ENCODE measurements at places on chromosomes 11 and 22.

DNA sequence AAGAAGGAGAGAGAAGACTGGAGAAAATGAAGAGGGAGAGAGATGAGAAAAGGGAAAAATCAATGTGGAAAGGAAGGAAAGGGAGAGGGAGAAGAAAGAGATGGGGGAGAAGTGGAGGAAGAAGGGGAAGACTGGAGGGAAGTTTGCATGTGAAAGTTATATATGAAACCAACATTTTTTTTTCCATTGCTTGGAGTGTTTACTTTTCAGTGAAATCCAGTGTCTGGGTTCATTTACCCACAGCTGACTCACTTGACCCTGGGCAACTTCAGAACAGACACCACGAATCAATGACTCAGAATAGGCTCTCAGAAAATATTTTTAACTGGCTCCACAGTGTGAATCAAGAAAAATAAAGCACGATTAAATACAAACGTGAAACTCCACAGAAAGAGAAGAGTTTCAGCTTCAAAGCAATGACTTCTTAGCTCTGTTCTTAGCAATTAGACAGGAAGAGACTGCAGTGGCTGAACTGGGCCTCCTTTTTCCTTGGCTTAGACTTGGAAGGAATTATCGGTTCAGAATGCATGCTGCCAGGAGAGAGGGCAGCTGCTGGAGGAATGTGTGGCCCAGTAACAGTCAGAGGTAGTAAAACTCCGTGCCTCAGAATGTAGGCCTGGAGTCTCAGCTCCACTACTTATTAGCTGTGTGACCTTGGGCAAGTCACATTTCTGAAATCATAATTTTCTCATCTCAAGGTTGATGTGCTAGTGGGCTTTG lies 237.5 kb downstream of the MIAT start:
- DNase-seq, result peak; percentile 19

- no peak for DNase-seq
Measured at GRCh38 chr22:28413612-28414399, 265.8 kb downstream of the TTC28 start.

DNA sequence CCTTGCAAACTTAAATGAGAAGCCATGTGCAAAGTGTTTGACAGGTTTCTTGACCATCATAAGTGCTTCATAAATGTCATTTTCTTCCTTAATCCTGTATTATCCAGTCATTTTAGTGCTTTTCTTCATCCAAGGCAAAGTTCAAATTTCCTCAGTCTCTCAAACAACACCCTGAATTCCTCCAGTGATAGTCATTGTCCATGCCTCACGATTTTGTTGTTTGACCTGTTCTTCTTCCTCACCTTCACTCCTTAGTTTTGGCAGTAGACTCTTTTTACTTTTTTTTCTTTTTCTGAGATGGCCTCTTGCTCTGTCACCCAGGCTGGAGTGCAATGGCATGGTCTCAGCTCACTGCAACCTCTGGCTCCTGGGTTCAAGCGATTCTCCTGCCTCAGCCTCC lies 1257.3 kb downstream of the FAM181B start:
- DNase-seq, result no peak

DNA sequence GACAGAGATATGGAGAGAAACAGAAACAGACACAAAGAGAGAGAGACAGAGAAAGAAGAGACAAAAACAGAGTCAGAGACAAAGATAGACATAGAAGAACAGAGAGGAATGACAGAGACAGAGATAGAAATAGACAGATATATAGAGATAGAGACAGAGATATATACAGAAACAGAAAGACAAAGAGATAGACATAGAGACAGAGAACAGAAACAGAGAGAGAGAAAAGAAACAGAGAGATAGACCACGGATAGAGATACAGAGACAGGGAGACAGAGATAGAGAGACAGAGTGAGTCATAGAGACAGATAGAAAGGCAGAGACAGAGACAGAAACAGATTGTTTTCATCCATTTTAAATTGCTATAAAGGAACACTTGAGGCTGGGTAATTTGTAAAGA lies 12.3 kb upstream of the MPEG1 start:
- no peak for DNase-seq

DNA sequence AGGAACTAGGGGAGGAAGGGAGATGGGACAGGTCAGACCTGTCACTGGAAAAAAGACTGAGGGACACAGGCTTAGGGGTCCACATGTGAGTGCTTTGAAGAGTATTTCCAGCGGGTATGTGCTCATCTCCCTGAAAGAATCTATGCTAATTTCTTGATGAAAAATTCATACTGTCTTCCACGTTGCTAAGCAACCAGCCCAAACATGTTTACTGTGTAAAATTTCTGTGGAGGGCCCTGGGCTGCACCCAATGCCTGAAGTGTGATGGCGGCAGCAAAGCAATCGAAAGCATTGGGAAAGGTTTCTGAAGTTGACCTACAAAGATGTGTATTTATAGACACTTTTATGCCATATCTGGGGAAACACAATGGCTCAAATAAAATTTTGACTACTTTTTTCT lies 7.4 kb downstream of the SYT13 start:
- no peak for DNase-seq

DNA sequence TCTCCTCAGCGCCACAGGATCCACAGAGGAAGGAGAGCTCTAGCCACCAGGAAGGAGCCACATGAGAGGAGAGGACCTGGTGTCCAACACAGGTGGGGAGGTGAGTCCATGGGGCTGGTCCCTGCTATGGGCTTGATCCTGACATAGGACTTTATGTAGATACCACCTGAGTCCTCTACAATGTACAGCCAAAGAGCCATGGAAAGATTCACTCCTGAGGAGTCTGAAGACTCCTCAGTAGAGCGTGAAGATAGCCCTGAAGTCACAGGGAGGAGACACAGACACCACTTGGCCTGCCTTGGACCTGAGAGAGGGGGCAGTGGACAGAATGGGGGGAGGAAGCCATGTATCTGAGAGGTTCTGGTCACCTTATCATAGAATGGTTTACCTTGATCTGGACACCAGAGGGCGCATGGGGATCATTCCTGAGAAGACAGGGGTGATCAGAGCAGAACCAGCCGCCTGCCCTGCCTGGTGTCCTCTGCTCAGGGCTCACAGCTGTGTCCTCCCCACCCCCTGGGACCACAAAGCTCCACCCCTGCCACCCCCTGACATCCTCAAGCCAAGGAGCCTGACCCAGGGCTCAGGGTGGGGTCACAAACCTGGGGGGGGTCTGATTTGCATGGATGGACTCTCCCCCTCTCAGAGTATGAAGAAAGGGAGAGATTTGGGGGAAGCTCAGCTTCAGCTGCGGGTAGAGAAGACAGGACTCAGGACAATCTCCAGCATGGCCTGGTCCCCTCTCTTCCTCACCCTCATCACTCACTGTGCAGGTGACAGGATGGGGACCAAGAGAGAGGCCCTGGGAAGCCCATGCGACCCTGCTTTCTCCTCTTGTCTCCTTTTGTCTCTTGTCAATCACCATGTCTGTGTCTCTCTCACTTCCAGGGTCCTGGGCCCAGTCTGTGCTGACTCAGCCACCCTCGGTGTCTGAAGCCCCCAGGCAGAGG lies 77.0 kb downstream of the ZNF280B start:
- DNase-seq, result peak; percentile 78

- peak; percentile 32 for DNase-seq
Measured at GRCh38 chr22:46788441-46789172, 26.2 kb downstream of the TBC1D22A start.

GRCh38 chr22:49266561-49267519 lies 560.8 kb downstream of the BRD1 start:
- DNase-seq, result no peak
